ENCODE measurements at places on chromosomes 1 and 21.

DNA sequence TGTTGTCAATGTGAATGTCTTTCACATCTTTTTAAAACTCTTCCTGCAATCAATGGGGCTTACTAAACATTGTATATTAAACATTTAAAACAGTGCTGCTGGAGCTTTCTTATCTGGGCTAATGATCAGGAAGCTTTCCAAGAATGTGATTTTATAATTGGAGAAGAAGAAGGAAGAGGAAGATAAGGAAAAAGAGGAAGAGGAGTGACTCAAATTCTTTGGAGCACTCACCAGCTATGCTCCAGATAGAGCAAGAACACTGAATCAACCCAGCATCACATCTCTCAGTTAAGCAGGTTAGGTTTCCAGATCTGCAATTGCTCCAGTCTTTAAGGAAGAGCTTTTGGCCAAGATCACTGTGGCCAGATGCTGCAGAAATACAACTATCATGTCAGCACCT lies 1.4 kb upstream of the SPRR2E start:
- no peak overlapping the region for H3K27ac ChIP-seq
- no peaks in the 10 kb centered on the region for H3K36me3 ChIP-seq

DNA sequence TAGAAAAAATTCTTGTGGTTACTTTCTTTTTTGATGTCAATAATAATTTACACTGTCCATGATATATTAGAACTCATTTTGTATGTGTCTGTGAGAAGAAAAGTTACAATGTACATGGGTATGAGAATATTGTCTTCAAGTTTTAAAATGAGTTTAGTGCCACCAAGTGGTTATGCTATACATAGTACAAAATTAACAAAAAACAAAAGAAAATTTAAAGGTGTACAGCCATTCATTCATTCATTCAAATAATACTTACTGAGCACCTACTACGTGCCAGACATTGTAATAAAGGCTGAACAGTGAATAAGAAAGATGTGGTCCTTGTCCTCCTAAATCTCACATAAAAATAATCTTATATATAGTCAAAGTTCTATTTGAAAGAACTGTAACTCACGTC lies 27.7 kb downstream of the UCHL5 start:
- H3K4me1 ChIP-seq = no peaks in the 10 kb centered on the region
- DNase-seq = no peak
- peaks cover 19% of the 10 kb centered on the region for H3K36me3 ChIP-seq
- H3K27me3 ChIP-seq = no peaks in the 10 kb centered on the region
- no peak overlapping the region for H3K27ac ChIP-seq
- no peak overlapping the region for H3K4me3 ChIP-seq

GRCh38 chr1:230379928-230380327 lies 46.2 kb downstream of the PGBD5 start:
- DNase-seq = no peak
- H3K27me3 ChIP-seq = no peaks in the 10 kb centered on the region
- peaks cover 7% of the 10 kb centered on the region for H3K4me1 ChIP-seq
- no peak overlapping the region for H3K4me3 ChIP-seq

- no peak overlapping the region for H3K27ac ChIP-seq
- no peaks in the 10 kb centered on the region for H3K36me3 ChIP-seq
- H3K27me3 ChIP-seq = peaks cover 20% of the 10 kb centered on the region
- no peaks in the 10 kb centered on the region for H3K4me1 ChIP-seq
- H3K4me3 ChIP-seq = no peak overlapping the region
- no peak for DNase-seq
Measured at GRCh38 chr1:53562291-53562980, 103.2 kb downstream of the DMRTB1 start.

GRCh38 chr1:180176965-180177364 lies 22.3 kb downstream of the QSOX1 start:
- no peak for DNase-seq
- peaks cover 16% of the 10 kb centered on the region for H3K4me1 ChIP-seq
- H3K27me3 ChIP-seq = no peaks in the 10 kb centered on the region
- no peak overlapping the region for H3K27ac ChIP-seq

- H3K27me3 ChIP-seq = no peaks in the 10 kb centered on the region
- no peaks in the 10 kb centered on the region for H3K4me1 ChIP-seq
- no peak for DNase-seq
- no peak overlapping the region for H3K4me3 ChIP-seq
- H3K36me3 ChIP-seq = no peaks in the 10 kb centered on the region
- no peak overlapping the region for H3K27ac ChIP-seq
Measured at GRCh38 chr1:43879414-43879813, 54.2 kb upstream of the ARTN start.

DNA sequence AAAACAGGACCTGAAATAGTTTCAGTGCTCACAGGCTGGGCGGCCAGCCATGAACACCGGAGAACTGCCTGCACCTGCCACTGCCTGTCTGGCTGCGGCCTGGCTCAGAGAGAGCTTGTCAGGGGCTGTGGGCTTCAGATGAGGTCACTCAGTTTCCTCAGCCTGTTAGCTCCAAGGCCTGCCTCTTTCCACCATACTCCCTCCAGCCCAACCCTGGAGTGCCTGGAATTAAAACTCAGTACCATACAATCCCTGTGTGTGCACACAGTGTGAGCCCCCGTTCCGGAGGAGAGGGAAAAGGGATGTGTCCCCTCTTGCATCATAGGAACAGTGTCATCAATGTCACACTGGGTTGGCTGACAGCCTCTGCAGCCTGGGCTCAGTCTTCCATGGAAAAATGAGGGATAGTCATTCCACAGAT lies 16.2 kb downstream of the CACNA1S start:
- H3K27me3 ChIP-seq = no peaks in the 10 kb centered on the region
- no peak overlapping the region for H3K4me3 ChIP-seq
- H3K36me3 ChIP-seq = no peaks in the 10 kb centered on the region
- no peak overlapping the region for H3K27ac ChIP-seq
- DNase-seq = no peak

GRCh38 chr1:20466273-20466672 lies 19.7 kb downstream of the CAMK2N1 start:
- no peaks in the 10 kb centered on the region for H3K4me1 ChIP-seq
- H3K36me3 ChIP-seq = no peaks in the 10 kb centered on the region
- no peak overlapping the region for H3K4me3 ChIP-seq
- H3K27ac ChIP-seq = no peak overlapping the region
- DNase-seq = no peak
